WERI-Rb-1 (cell line): ENCODE measurements at places on chromosomes 7 and 10.
A peak's percentile ranks its signal among the peaks of the same experiment; 100 is the strongest.

DNA sequence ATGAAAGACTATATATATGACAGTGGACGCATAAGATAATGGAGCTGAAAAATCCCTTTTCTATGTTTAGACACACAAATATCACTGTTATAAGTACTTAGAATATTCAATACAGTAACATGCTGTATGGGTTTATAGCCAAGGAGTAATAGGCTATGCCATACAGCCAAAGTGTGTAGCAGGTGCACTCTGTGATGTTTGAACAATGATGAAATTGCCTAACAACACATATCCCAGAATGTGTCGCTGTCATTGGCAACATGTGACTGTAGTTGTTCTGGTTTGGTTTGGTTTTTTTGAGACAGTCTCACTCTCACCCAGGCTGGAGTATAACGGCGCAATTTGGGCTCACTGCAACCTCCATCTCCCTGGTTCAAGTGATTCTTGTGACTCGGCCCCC, 26.1 kb downstream of the NOM1 start:
- no peak for DNase-seq

GRCh38 chr10:133082685-133083421, 4.9 kb upstream of the ADGRA1 start:
- no peak for DNase-seq

DNA sequence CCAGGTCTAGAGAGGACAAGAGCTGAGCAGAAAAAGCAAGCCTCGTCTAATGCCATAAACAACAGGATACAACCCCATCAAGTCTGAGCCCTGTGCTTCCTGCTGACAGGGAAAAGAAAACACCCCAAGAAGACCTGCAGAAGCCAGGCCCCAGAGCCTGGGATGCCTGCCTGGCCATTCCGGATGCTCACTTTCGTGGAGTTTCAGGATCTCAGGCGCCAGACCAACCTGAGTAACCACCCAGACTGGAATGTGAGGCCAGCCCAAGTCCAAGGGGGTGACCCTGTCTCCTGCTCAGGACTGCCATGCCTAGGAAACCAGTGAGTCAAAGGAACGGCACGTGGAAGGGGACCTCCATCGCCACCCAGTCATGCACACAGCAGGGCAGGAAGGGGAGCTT, 74.3 kb downstream of the PLXNA4 start:
- no peak for DNase-seq

GRCh38 chr10:15370856-15371701, at the start of gene FAM171A1:
Gene FAM171A1 (minus strand): TSS chr10:15371289. CDS start chr10:15371052, 237 bp downstream.
- peak; percentile 53 for DNase-seq

DNA sequence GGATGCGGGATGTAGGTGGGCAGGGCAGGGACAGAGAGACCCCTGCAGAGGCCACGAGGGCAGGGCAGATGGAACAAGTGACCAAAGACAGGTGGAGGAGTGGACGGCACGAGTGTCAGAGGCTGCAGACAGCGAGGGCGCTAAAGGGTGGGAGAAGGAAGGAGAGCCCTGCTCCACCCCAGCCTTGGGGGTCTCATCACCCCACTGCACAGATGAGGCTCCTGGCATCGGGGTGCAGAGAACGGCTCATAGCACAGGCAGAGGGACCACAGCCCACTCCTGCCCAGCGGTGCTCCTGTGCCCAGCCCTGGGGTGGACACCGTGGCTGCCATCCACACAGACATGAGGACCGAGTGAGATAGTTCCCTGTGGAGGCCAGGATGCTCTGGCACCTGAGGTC, 2.2 kb upstream of the LAT2 start:
- no peak for DNase-seq

GRCh38 chr10:6407034-6407721, 172.9 kb downstream of the PRKCQ start:
- DNase-seq, result no peak

DNA sequence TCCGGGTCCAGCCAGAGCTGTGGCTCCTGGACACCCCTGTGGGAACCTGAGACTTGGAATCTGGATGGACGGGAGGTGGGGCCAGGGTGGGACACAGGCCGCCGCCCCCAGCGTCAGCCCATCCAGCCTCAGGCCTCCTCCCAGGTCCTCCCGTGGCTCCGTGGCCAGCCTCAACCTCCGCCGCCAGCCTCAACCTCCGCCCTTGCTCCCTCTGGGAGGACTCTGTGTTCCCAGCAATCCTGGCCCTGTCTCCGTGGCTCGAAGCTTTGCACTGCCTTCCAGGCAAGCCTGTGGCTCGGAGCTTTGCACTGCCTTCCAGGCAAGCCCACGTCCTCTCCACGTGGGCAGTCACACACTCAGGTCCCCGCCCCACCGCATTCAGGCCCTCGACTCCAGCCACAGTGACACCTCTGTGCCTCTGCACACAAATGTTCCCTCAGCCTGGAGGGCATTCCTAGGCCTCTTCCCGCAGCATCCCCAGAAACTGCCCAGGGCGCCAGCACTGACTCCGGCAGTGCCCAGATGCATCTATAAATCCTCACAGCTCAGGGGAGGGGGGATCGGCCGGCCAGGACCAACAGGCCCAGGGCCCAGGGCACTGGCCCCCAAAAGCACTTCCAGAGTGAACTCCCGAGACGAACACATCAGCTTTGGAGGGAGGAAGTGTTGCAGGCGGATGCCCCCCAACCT, 44.7 kb upstream of the PDGFA start:
- no peak for DNase-seq

DNA sequence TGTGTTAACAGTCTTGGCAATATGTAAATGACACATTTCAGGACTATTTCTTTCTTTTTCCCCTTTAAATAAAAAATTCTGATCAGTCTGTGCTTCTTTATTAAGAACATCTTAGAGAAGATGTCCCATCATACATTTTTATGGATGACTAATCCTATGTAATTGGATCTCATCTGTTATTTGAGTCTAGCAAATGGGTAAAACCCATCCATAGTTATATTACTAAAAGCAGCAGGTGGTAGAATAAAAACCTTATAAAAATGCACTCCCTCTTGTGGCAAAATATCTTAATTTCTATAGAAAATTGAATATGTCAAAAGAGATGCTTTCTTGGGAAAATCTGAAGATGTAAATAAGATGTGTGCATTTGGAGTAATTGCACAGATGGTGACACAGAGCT, 35.3 kb downstream of the TRRAP start:
- no peak for DNase-seq

DNA sequence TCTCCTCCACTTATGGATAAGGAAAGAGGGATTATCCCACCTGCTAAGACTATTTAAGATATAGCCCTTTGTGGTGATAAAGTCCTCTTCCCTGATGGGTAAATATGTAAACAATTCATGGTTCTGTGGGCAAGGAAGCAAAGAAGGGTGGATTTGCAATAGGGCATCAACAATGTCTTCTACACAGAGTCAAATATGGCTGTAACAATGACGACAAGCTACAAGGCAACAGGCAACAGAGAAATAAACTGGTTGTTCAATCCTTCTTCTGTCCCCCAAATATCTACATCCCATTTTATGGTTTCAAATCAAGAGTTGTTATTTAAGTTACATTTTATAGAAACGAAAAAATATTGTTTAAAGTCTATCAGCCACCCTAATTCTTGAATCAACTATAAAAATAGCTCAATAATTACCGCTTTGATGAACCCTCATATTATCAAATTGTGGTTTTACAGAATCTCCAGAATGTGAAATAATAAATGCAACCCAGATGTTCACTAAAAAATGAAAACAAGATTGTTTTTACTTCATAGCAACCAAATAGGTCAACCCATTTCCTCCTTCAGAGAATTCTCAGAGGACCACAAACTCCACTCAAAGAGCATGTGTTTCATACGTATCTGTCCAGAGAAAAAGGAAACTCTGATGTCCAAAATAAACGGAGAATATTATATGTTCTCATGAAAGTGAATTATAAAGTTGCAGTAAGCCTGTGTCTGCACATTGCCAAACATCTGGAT, 13.8 kb downstream of the CYTH3 start:
- DNase-seq, result no peak

DNA sequence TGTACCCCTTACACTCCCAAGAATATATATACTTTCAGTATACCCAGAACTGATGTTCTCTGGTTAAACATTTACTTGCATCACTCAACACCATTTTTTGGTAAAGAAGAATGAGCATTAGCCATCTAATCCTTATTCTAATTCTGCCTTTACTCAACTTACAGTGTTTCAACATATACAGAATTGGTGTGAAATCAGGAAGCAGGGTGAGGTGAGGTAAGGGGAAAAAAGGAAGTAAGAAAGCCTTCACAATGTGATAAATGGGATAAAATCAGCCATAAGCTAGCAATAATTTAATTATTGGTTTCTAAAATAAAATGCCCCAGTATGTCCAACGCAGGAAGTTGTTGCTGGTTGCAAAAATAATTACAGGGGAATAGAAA, 605.4 kb downstream of the KCNMA1 start:
- no peak for DNase-seq

DNA sequence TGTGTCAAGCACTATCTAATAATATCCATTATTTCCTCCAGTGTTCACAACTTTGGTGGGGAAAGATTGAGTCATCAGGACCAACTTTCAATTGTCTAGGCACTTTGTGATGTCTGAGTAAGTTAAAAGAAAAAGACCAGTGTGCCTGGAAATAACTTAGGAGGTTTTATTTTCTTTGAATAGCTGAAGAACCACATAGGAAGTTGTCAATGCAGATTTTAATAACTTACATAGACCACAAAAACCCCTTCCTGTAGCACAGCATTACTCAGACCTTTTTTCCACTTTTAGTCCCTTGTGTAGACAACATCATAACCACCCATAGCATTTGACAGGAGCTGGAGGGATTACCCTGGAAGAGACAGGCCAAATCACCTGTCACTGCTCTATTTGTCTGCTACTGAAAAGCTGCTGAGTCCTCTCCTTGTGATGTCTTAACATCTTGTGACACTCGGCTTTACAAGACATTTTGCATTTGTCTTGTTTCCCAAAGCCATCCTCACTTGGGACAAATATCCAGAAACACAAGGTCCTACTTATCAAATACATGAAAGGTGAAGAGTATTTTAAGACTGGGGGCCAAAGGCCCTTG, 241.5 kb upstream of the PTER start:
- no peak for DNase-seq

DNA sequence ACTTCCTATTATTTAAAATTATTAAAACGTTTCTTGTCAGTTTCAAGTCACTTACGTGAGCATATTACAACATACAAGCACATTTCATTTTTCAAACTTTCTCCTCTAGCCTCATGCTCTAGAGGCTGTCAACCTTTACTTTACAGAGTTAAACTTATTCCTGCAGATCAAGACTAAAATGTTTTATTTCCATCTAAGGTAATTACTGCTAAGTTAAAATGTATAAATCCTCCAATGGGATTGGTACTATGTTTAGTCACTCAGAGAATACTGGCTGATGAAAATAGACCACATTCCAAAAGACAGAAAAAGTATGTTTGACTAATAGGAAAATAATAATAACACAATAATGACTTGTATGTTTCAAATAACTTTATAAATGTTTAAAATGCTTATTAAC, 8.4 kb upstream of the TRDMT1 start:
- DNase-seq, result no peak

- DNase-seq, result no peak
Measured at GRCh38 chr7:156818133-156818532, 74.8 kb downstream of the LMBR1 start.

GRCh38 chr7:30865821-30866220, 45.8 kb upstream of the AQP1 start:
- DNase-seq, result no peak

GRCh38 chr7:45716380-45717203, 142.4 kb downstream of the ADCY1 start:
- no peak for DNase-seq

DNA sequence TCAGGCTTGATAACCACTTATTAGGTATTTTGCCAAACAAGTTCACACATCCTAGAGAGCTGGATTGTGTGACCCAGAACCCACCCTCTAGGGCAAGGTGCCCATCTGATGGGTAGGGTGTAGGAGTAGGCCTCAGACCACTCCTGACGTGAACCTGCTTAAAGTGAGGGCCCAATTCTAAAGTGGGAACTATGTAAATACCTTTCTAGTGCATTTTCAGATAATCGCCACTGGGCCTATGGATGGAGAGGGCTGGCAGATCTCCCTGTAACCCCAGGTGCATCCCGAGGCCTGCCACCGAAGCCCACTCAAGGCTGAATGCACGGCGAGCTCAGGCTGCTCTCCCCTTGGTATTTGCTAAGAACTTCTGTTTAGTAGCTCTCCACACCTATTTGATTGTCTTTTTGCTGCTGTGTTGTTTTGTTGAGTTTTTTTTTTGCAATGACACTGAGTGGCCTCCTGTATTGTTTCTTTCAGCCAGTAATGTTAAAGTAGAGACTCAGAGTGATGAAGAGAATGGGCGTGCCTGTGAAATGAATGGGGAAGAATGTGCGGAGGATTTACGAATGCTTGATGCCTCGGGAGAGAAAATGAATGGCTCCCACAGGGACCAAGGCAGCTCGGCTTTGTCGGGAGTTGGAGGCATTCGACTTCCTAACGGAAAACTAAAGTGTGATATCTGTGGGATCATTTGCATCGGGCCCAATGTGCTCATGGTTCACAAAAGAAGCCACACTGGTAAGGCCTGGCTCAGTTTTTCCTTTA, 71.7 kb downstream of the IKZF1 start:
- DNase-seq, result no peak

DNA sequence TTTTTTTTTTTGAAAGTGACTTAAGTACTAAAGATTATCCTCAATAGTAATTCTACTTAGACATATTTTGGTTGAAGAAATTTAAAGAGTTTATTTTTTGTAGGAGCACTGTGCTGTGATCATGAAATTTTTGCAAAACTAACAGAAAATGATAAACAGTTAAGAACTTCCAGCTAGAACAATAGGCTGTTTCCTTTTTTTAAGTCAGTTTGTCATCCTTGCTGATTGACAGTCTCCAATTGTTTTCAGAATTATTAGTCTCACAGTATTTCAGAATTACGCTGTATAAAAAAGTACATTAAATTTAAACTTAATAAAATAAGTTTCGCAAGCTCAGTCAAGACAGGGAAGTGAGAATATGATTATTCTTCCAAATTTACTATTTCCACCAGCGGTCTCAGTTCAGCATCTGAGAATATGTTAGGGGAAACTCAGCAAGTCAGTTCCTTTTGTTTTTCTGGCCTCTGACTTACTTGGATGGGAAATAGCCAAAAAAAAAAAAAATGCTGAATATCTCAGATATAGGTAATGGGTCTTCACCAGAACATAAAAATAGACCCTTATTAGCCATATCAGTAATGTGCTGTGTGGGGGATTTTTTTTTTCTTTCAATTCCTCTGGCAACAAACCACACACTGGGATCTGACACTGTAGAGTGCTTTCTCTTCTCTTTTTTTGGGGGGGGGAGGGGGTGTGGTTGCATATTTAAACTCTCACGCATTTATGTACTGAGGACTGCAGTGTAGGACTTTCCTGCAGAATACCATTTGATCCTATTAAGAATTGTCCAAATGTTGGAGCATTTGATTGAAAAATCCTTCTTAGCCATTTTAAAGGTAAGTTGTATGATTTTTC, at the start of gene CD36:
Gene CD36, plus strand, starts transcription at position 732 of the 855 bp plus-strand sequence. CDS start 8,099 bp downstream, outside the sequence.
- no peak for DNase-seq

DNA sequence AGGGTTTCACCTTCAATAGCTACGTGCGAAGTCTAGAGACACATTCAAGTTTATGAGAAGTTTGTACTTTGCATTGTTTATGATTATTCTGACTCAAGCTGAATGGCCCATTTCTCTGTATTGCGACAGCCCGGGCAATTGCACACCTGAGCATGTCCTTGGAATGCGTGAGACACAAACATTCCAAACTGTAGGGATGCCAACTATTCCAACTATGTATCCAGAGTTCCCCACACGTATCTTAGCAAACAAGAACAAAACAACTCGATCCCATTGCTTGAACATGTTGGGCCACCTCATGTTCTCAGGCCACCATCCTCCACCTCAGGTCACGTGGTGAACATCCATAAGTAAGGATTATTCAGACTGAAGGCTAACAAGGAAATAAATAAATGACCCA, 51.4 kb upstream of the EGFR start:
- DNase-seq, result no peak
